Stimulated activated CD8-positive, alpha-beta memory T cell treated with anti-CD3 and anti-CD28 coated beads, Interleukin-4, amount 100 ng/mL, for 1 hour (primary cell): ENCODE measurements at places on chromosomes 1 and 21.

- no peak for DNase-seq
These were observed 442.6 kb downstream of the PRDM2 start for GRCh38 chr1:14142397-14143100.

DNA sequence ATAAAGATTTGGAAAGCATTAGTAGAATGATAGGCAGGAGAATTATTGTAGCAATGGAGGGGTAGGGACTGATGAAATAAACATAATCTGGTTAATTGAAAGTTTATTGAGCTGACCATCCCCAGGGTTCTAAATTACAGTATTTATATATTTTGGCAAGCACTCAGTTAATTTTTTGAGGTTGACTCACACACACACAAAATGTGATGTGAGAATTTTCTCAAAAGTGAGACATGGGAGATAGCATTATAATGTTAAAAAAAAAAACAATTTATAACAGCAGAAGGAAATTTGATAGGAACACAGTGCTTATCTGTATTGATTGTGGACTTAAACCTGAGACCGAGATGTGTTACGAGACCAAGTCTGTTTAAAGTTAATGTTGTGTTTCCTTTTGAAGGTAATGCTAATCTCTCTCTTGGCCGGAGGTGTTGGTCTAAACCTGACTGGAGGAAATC is 24.6 kb downstream of the TRIM45 start:
- DNase-seq, result no peak

DNA sequence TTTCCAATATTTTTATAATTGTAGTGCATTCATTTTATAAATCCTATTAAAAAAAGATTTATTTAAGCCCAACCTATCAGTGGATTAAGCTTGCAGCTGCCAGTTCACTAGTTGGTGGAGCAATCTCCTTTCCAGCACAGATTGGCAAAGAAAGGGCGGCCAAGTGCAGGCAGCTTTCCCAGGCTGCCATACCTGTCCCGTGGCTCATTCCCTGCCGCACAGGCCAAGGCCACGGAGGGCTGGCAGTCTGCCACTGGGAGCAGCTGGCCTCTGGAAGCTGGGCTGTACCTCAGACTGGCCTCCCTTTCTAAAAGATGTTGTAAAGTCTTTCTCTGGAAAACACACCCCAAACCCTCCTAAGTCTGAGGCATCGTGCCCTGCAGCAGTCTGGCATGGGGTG is 74.2 kb downstream of the SIM2 start:
- DNase-seq, result no peak

GRCh38 chr1:119470377-119470776 is 36.6 kb upstream of the HSD3B1 start:
- no peak for DNase-seq

- no peak for DNase-seq
These were observed 2.3 kb downstream of the LDLRAD2 start for GRCh38 chr1:21814241-21814918.

DNA sequence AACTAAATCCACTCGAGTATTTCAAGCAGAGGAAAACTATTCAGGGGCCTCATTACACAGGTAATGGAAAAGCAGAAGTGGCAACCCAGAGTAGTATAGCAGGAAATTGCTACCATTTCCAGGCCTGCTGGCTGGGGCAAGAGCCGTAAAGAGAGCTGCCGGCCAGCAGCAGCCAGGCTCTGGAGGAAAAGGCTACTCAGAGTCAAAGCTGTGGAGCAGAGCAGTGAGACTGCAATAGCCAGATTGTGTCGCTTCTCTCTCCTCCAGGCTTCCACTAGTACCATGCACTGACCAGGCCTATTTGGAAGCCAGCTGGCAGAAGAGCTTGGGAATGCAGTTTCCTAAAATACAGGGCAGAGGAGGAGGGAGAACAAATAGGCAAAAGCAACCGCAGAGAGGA is 155.5 kb downstream of the OMA1 start:
- no peak for DNase-seq

GRCh38 chr21:45475797-45476570 is 66.3 kb downstream of the SLC19A1 start:
- no peak for DNase-seq
